ENCODE measurements at places on chromosomes 4 and X.

- no peak overlapping the region for H3K27ac ChIP-seq
- H3K4me1 ChIP-seq = no peaks in the 10 kb centered on the region
- no peak overlapping the region for H3K4me3 ChIP-seq
Measured at GRCh38 chr4:1002631-1003251, 8.7 kb upstream of the FGFRL1 start.

- no peak for DNase-seq
- no peaks in the 10 kb centered on the region for H3K27me3 ChIP-seq
- H3K27ac ChIP-seq = no peak overlapping the region
- H3K4me1 ChIP-seq = no peaks in the 10 kb centered on the region
- no peak overlapping the region for H3K4me3 ChIP-seq
- no peaks in the 10 kb centered on the region for H3K36me3 ChIP-seq
Measured at GRCh38 chr4:158229768-158230167, 19.5 kb downstream of the TMEM144 start.

DNA sequence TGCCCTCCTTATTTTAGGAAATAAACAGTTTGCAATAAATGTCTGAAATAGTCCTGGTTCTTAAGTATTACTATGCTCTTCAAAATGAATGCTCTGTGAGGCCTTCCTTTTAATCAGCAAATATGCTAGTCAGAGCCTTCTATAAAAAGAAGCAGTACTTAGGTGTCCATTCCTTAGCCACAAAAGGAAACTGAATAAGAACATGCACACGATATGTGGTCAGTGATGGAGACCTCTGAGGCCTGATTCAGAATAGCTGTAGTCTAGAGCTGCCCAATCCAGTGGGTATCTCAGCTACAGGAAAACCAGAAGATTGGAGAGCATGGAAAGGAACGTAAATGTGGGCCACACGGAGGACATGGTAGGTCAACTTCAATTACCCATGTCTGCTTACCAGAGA, 141.8 kb downstream of the RASL11B start:
- DNase-seq = no peak
- H3K4me1 ChIP-seq = no peaks in the 10 kb centered on the region
- no peak overlapping the region for H3K4me3 ChIP-seq
- H3K36me3 ChIP-seq = no peaks in the 10 kb centered on the region

- H3K27me3 ChIP-seq = peaks cover 91% of the 10 kb centered on the region
- no peak overlapping the region for H3K27ac ChIP-seq
- no peak overlapping the region for H3K4me3 ChIP-seq
- no peaks in the 10 kb centered on the region for H3K36me3 ChIP-seq
Measured at GRCh38 chr4:6464842-6465588, 7.4 kb downstream of the PPP2R2C start.

- H3K27ac ChIP-seq = no peak overlapping the region
- H3K4me1 ChIP-seq = no peaks in the 10 kb centered on the region
- H3K36me3 ChIP-seq = no peaks in the 10 kb centered on the region
- no peak overlapping the region for H3K4me3 ChIP-seq
Measured at GRCh38 chrX:9285342-9285771, 179.5 kb upstream of the TBL1X start.
